ENCODE measurements at places on chromosomes 6 and 20.

- no peak for DNase-seq
Measured at GRCh38 chr6:12342664-12343063, 52.5 kb downstream of the EDN1 start.

GRCh38 chr6:165637586-165637985, 25.5 kb downstream of the PDE10A start:
- no peak for DNase-seq

DNA sequence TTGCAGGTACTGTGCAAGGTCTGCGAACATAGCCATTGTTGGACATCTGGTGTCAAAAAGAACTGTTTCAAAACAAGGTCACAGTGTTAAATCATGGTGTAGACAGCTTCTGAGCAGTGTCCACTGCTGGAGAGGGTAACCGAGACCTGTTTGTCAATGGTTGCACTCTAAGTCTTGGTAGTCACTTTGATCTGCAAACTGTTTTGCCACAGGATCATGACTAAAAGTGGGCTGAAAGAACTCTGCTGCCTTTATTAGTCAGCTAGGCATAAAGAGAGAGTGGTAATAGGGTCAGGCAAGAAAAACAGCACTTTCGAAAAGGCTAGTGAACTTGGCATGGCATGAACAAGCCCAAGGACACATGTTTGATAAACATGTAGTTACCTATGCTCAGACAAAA, 552.3 kb upstream of the CITED2 start:
- no peak for DNase-seq

DNA sequence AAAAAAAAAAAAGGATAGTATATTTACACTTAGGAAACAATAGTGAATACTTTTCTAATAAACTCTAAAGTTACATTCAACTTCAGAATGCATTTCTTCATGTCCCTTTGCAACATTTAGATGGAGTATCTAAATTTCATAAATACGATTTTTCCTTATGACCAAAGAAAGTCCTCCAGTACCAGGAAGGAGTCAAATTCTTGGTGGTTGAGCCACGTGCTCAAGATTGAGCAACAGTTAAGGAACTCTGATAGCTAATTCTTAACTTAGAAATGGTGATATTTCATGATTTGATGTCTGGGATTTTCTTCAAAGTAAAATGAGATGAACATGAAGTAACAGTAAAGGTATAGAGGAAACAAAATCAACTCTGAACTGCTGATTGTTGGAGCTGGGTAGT, 92.7 kb downstream of the SASH1 start:
- DNase-seq: no peak

- DNase-seq: no peak
Measured at GRCh38 chr20:24987873-24988835, 4.4 kb downstream of the APMAP start.

DNA sequence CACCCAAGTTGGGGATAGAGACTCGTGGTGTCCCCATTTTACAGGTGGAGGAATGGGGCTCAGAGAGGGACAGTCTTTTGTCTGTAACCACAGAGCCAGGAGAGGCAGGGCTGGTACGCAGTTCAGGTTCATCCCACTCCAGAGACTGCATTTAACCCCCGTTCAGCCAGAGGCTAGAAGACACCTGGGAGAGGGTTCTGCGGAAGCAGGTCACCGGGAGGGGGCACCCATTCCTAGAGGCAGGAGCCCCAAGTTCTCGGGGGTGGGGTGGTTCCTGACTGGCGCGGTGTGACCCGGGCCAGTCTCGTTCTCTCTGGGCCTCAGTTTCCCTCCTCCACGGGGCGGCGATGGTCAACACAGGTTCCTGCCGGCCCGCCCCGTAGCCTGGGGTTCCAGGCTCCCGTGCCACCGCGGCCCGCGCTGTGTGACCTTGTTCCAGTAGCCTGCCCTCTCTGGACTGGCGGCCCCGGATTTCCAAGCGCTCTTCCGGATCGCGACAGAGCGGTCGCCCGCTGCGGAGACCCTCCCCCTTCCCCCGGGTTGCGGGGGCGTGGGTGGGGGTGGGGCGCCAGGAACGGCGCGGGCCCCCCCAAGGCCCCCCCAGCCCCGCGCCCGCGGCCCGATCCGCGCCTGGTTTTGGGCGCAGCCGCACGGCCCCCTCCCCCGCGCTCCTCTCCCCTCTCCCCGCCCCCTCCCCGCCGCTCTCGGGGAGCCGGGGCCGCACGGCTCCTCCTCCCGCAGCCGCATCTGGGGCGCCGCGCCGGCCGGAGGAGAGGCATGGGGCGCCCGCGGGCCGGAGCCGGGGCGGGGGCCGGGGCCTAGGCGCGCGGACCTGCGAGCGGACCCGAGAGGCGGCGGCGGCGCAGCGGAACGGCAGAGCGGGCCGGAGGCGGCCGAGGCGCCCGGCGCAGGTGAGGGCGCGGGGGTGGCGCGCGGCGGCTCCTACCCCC, at the start of gene DLGAP4:
Gene DLGAP4, plus strand, starts transcription at position 738 of the 950 bp plus-strand sequence. CDS start 125,379 bp downstream, outside the sequence.
- DNase-seq: no peak

DNA sequence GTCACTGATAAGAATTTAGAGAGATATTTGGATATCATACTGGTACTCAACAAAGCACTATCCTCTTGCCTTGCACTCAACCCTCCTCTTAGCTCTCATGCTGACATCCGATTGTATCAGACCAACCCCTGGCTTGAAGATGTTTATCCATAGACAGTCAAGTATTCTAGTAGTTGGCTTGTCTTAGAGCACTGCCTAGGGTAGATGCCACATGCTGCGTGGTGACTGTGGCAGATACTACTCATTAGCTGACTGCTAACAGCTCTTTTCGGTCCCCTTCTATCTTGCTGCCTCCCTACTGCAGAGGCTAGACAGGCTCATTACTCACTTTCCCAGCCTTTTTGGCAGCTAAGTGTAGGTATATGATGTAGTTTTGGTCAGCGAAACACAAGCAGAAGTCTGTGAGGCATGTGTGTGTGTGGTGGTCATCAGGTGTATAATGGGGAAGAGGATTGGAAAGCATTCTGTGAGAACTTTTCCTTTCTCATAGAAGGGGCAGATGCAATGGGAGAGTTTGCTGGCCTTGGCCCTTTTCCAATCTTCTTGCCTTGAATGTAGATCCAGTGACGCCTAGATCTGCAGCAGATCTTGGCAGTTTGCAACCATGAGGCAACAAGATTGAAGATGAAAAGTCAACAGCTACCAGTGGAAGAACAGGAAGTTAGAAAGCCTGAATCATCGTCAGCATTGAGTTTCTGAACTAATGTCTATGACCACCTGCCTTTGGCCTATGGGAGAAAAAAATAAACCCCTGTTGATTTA, 4.4 kb upstream of the IFNGR1 start:
- DNase-seq: no peak

DNA sequence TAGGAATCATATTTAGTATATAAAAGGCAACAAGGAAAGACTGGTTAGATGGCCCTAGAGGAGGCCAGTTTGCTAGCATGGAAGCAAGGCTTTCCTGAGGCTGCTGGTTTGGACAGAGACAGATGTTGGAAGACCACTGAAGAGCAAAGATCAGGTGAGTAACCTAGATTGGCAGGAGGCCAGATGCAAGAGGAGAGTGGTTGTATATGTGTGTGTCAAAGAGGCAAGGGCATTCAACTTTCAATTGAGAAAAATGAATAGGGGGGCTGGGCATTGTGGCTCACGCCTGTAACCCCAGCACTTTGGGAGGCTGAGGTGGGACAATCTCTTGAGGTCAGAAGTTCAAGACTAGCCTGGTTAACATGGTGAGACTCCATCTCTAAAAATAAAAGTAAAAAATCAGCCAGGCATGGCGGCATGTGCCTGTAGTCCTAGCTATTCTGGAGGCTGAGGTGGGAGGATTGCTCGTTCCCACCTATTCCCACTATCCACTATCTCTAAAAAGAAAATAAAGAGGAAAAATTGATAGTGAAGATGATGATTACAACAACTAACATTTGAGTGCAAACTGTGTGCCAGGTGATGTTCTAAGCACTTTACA, 79.8 kb downstream of the PRDM1 start:
- no peak for DNase-seq

GRCh38 chr6:89302195-89302770, 12.8 kb downstream of the GABRR2 start:
- DNase-seq: no peak

DNA sequence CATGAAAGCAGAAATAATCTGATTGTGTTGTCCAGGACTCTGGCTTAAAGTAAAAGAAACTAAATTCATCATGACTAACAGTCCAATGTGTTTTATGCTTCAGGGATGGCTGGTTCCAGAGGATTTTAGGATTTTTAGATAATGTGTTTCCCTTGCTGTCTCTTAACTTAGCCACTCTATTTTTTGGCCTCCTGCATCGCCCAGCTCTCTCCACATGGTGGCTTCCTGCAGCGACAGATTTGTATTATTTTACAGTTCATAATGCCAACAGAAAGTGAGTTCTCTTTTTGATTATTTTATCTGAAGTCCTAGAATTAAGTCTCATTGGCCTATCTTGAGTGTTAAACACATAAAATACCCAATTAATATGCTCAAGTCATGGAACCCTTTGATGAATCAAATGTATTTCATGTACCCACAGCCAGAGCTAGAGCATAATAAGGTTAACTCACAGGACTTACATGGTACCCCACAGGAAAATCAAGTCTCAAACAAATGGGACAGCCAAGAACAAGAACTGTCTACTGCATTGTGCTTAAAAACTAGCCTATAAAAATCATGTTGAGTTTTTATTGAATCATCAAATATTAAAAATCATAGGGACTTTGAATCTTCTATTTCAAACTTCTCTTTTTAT, 582.5 kb downstream of the DOK5 start:
- no peak for DNase-seq

GRCh38 chr6:77019081-77019480, 444.2 kb downstream of the HTR1B start:
- no peak for DNase-seq

DNA sequence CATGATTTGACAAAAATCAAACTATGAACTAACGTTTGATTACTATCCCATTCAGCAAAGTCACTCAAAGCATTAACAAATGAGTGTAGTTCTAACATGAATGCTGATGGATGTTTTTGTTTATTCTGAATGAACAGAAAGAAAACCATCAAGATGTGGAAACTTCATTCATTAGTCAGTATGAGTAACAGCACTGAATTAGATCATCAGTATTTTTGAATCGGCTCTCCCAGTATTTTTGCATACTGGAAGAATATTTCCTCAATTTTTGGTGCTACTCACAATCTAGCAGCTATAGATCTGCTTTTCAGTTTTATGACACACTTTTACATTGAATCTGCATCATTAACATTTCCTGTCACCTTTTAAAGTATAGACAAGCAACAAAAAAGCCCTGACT, 63.8 kb upstream of the CD83 start:
- DNase-seq: no peak

- peak; percentile 33 for DNase-seq
Measured at GRCh38 chr20:43955062-43955749, 40.6 kb downstream of the TOX2 start.

GRCh38 chr6:30681766-30682142, 4.7 kb downstream of the PPP1R18 start:
- DNase-seq: no peak

DNA sequence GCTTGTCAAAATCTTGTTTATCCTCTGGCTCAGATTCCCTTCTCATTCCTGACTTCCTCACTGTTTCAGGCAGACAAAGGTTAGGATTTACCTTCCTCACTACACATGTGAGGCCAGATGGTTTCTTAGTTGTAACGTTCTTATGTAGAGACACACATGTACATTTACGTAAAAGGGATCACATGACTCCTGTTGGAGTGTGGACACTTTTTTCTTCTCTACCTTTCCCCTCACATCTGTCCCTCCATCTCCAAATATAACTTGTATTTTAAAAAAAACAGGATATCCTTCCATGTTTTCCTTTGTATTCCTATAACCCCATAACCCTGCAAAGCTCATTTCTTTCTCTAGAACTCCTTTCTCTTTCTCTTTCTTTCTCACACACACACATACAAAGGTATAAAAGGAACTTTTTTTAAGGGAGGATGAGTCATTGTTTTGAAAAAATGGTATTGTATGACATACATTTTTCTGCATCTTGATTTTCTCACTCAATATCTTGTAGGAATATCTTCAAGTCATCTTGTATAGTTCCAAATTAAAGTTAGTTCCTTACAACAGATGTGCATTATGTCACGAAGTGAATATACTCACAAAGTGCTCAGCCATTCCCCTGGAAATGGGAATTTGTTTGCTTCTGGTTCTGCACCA, 78.2 kb upstream of the SULF2 start:
- no peak for DNase-seq

DNA sequence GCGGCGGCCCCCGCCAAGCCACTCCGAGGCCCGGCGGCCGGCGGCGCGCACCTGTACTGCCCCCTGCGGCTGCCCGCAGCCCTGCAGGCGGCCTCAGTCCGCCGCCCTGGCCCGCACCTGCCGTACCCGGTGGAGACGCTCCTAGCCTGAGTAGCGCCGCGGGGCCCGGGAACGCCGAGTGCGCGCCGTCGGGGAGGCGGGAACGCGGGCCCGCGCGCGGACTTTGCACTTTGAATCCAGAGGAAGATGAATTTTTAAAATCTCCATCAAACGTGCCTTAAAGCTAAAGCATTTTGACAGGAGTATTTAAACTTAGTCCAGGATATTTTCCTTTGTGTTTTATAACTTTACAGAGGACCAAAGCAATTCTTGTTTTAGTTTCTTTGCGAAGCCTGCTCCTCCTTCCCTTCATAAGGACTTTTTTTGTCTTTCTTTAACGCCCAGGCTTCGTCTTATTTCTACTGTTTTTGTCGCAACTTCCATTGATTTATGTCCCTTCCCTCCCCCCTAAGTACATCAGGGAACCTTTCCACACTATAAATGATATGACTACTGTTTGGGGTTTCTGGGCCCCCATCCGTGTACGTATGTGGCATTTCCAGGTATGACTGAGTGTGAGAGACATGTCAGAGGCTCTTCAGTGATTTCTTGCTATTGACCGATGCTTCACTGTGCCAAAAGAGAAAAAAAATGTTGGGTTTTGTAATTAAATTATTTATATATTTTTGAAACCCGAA, 2.0 kb downstream of the FOXQ1 start:
- DNase-seq: no peak

GRCh38 chr20:63540417-63541186, 3.4 kb upstream of the PTK6 start:
- DNase-seq: no peak

GRCh38 chr6:21220271-21220987, 373.1 kb upstream of the SOX4 start:
- DNase-seq: no peak

- no peak for DNase-seq
Measured at GRCh38 chr6:153790048-153790447, 249.0 kb upstream of the OPRM1 start.

GRCh38 chr20:37521061-37521771, at the start of gene NNAT:
TSS of gene NNAT (plus strand) at chr20:37521250. CDS start at chr20:37521332, 82 bp downstream.
- no peak for DNase-seq

All from T follicular helper cell (primary cell).